Fibroblast of the aortic adventitia (primary cell): ENCODE measurements at places on chromosomes 6 and 20. TPM values are rescaled to one million over a fixed set of nuclear protein-coding genes. Genes with fewer than 3 reads are reported as not detected.

Gene IL17A
- not detected in 2 replicates for total RNA-seq

Gene TRPC4AP
- total RNA-seq, result 53.0 and 91.7 TPM in 2 replicates

Gene MYCT1
- 0.65 and 2.6 TPM in 2 replicates for total RNA-seq

Gene FOXA2
- not detected in 2 replicates for total RNA-seq

Gene IYD
- total RNA-seq, result under 0.01 TPM in 1 of 2 replicates, not detected in the other

Gene LY6G6D
- not detected in 2 replicates for total RNA-seq

Gene MCCD1
- not detected in 2 replicates for total RNA-seq

Gene GGTLC1
- total RNA-seq, result not detected in 2 replicates

Gene ACTL10
- total RNA-seq, result 2.2 and 2.5 TPM in 2 replicates

Gene ARHGAP40
- not detected in 2 replicates for total RNA-seq

Gene SRSF3
- 181 and 411 TPM in 2 replicates for total RNA-seq

Gene KIAA0408
- total RNA-seq, result 1.5 and 12.8 TPM in 2 replicates

Gene RAD21L1
- not detected in 2 replicates for total RNA-seq

Gene ZSCAN31
- total RNA-seq, result 13.9 and 31.2 TPM in 2 replicates

Gene SF3B5
- total RNA-seq, result 14.8 and 115 TPM in 2 replicates
